Activated CD8-positive, alpha-beta memory T cell treated with anti-CD3 and anti-CD28 coated beads for 1 hour (primary cell): ENCODE measurements at places on chromosomes 7 and 10.

DNA sequence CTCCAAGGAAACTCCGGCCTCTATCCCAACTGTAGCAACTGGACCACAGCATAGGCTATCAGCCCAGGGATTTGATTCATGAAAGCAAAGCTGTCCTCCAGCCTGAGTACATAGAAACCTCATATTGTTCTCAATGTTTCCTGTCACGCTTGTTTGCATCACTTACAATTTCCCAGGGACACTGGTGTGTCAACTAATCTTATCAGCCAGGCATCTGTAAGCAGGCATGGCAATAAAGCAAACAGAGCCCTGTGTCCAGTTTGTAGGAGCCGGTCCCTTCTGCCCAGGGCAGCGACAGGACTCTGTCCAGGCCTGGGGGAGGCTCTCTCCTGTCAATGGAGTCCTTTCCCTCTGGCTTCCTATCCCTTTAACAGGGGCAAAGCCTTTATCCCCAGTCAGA lies 23.0 kb upstream of the CDHR3 start:
- no peak for DNase-seq

GRCh38 chr7:75776295-75776971 lies 4.4 kb upstream of the CCL26 start:
- no peak for DNase-seq

GRCh38 chr10:30353851-30354250 lies 4.8 kb upstream of the MTPAP start:
- no peak for DNase-seq

GRCh38 chr7:131932271-131932670 lies 375.8 kb upstream of the PODXL start:
- no peak for DNase-seq
